C1 segment of cervical spinal cord (tissue), 14 donors: ENCODE measurements at places on chromosomes 12 and 14.

- no peak for DNase-seq
Measured at GRCh38 chr14:71491931-71492330, 440.3 kb upstream of the RGS6 start.

DNA sequence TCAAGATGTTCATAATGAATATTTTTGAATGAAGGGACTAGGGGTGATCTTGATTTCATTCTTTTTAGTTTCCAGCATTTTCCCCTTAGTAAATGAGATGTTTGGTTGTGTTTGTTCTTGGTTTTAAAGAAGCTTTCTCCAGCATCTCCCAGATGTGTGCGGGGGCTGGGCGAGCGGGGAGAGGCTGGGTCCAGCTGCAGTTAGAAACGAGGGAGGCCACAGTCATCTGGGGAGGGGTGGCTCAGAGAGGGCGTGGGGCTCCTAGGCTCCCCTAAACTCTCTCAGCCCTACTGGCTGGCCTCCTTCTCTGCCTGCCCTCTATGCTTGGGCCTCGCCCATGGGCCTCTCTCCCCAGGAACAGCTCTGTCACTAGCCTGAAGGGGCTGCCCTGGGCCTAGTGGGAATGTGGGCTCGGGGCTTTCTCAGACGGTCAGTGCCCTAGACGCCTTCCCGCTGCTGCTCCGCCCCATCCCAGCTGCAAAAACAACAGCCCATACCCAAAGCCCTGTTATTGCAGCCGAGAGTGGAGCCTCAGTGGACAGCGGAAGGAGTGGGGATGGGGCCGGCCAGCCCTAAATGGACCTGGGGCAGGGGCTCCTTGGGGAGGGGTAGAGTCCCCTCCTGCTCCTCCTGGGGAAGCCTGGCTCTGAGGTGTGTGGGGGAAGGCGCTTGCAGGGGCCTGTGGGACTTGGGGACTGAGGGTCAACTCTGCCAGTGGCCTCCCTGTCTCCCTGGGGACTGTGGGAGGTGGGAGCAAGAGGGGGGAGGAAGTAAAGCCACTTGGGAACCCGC lies 18.3 kb upstream of the EIF2B2 start:
- no peak for DNase-seq

DNA sequence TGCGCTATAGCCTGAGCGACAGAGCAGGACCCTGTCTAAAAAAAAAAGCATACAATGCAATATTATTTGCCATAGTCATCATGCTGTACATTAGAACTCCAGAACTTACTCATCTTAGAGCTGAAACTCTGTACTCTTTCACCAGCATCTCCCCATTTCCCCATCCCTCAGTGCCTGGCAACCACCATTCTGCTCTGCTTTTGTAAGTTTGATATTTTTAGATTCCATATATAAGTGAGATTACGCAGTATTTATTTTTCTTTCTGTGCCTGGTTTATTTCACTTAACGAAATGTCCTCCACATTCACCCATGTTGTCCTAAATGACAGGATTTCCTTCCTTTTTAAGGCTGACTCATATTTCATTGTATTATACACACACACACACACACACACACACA lies 121.8 kb downstream of the BBS10 start:
- no peak for DNase-seq

GRCh38 chr12:25469861-25470260 lies 83.2 kb downstream of the LMNTD1 start:
- no peak for DNase-seq

GRCh38 chr12:47938594-47938993 lies 24.8 kb upstream of the TMEM106C start:
- DNase-seq = no peak

DNA sequence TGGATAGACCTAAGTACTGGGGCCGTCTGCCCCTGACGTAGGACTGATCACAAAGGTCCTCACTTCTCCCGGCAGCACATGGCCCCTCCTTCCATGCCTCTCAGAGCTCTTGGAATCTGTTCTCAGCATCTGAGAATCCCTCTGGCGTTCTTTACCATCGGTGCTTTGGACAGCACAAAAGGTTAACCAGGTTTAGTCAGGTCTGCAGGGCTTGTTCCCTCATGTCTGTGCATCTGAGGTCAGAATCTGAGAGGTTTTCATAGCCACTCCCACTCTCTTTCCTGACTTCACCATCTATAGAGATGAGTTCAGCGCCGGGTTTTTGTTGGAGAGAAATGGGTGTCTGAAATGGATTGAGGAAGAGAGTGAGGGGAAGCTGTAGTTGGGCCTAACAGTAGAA lies 130.0 kb upstream of the ARHGAP5 start:
- DNase-seq = no peak

DNA sequence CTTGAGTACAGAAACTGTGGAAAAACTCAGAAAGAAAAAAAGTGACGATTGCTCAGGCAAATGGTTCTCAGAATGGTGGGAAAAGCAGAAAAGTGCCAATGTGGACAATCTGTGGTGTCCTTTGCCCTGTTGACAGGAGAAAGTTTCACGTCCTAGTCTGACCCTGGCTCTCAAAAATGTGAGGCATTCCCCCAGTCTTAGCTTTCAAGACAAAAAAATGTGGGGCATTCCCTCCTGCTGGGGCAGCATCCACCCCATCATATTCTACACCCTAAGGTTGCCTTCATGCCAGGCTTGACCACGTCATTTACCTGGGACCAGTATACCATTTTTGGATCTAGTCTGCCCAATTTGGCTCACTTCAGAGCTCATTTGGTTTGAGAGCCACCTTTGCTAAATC lies 20.7 kb upstream of the ANAPC7 start:
- DNase-seq = no peak

GRCh38 chr14:75909630-75910029 lies 72.2 kb downstream of the TGFB3 start:
- DNase-seq = no peak

- DNase-seq = no peak
Measured at GRCh38 chr12:111597831-111598636, 1.1 kb downstream of the ATXN2 start.

GRCh38 chr14:104316121-104316722 lies 177.8 kb downstream of the KIF26A start:
- DNase-seq = no peak

DNA sequence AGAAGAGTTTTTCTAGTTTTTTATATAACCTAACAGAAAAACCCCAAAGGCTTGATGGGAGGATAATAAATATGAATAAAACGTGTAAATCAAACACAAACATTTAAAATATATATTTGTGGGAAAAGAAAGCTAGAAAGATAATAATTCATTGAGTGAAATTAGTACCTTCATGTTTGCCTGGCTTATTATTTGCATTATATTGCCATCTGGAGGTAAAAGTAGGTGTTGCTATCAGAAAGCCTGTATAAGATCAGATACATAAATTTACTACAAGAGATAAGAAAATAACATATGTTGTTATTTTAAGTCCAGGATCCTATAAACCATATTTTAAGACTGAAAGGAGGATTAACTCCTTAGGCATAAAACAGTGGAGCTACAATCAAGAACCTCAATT lies 77.7 kb downstream of the NTS start:
- no peak for DNase-seq

- no peak for DNase-seq
Measured at GRCh38 chr12:77053259-77053658, 12.1 kb downstream of the E2F7 start.

- no peak for DNase-seq
Measured at GRCh38 chr14:96109596-96110355, 70.6 kb downstream of the C14orf132 start.

- no peak for DNase-seq
Measured at GRCh38 chr12:59134750-59135149, 214.4 kb upstream of the LRIG3 start.

GRCh38 chr12:54038871-54039414 lies 6.1 kb downstream of the HOXC5 start:
- DNase-seq = no peak

DNA sequence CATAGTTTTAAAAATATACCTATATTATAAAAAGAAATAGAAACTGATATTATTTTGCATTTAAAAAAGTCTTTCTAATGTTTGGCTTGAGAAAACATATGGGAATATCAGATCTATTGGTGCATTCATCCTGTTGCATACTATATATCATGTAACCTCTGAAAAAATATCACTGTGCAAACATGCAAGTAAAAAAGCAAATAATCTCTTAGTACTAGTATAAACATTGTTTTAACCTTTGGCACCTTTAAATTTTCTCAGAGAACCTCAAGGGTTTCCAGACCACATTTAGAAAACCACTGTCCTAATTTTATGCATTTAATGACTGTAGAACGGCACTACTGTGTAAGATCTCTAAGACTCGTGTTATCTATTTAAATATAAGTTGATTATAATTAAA lies 416.8 kb downstream of the LRFN5 start:
- DNase-seq = no peak

DNA sequence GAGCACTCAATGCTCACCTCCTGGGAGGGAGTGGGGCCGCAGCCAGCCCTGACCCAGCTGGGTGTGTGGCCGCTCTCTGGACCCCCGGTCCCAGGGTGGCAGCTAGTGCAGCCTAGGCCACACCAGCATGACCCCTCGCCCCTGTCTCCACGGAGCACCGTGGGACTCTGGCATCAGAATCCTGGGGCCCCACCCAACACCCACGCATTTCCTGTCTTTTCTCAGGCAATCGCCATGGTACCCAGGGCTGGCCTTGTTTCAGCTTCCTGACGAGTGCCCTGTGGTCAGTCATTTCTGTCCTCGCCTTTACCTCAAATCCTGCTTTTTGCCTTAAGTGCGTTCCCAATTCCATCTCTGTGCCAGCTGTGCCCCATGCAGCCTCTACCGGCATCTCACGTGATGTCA lies 15.9 kb downstream of the PACS2 start:
- no peak for DNase-seq

GRCh38 chr12:87820524-87821202 lies 208.5 kb downstream of the C12orf50 start:
- DNase-seq = no peak

- no peak for DNase-seq
Measured at GRCh38 chr12:117526757-117527478, 165.5 kb upstream of the NOS1 start.

DNA sequence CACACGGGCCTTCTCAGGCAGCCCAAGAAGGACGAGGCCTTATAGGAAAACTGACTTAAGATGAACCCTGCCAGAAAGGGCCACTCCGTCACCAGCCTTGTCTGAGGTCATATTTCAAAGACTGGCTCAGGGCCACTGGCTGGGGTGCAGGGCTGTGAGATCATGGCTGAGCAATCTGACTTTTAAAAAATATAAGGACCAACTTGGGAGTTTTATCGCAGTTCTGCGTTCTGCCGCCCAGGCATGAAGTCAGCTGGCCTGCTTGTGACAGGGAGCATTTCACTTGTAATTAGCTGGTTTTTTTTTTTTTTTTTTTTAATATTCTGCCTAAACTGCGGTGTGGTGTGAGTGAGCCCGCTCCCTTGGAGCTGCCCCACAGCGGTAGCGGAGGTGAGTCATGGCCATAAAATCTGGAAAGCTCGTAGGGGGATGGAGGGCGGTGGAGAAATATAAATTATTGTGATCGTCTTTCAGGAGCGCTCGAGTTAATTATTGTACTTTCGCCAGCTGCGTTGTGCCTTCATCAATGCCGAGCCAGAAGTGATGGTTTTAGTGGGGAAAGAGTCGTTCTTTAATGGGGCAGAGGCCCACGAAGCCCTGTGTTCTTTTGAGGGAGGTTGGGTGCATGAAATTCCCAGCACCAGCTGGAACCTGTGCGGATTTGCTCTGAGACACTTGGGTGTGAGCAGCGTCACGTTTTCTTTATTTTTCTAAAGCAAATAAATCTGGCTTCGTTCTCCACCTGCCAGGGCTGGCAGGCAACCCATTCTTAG lies 231.9 kb downstream of the C12orf75 start:
- DNase-seq = no peak

- DNase-seq = no peak
Measured at GRCh38 chr12:6574576-6575295, 6.6 kb upstream of the NOP2 start.

DNA sequence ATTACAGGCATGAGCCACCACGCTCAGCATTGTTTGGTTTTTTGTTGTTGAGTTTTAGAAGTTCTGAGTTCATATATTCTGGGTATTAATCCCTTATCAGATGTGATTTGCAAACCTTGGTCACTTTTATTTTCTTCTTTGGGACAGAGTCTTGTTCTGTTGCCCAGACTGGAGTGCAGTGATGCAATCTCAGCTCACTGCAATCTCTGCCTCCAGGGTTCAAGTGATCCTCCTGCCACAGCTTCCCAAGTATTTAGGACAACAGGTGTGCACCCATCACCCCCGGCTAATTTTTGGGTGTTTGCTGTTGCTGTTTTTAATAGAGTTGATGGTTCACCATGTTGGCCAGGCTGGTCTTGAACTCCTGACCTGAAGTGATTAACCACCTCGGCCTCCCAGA lies 11.8 kb downstream of the USP30 start:
- DNase-seq = no peak

- DNase-seq = no peak
Measured at GRCh38 chr12:10307630-10308029, at the start of gene KLRD1. Gene KLRD1 (plus strand): TSS chr12:10307870. CDS start chr12:10308078, 208 bp downstream.

GRCh38 chr12:104249017-104249416 lies 33.4 kb downstream of the TXNRD1 start:
- no peak for DNase-seq

DNA sequence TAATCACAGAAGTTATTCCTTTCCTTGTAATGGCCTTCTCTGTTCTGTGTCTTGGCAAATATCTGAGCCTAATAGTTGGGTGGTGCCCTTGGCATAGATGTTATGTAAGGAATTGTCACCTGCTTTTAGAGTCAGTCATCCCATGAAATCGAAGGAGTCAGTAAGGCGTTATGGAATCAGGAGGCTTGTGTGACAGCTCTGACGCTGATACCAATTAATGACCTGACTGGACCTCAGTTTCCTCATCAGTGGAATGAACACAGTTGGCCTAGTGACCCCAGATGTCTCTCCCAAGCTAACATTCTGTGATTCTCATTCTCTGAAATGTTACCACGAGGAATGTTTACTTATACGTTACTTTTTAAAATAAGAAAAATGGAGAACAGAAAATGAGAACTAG lies 32.1 kb downstream of the TXNRD1 start:
- no peak for DNase-seq

DNA sequence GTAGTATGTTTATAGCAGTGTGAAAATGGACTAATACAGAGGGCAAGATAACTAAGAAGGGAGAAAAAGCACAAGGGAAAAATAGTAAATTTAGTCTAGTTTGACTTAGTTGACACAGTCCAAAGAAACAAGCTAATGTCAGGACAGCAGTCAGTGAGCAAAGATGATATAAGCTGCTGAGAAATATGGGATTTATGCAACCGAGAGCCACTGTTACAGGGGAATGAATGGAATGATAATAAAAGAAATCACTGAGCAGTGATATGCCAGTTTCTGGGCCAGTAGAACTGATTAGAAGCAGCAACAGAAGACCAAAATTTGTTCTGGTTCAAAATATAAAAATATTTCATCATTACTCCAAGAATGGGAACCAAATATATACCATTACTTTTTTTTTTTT lies 60.1 kb downstream of the R3HDM2 start:
- no peak for DNase-seq

- DNase-seq = no peak
Measured at GRCh38 chr14:55274751-55275150, 3.5 kb downstream of the FBXO34 start.

- DNase-seq = no peak
Measured at GRCh38 chr12:3975652-3976051, 102.5 kb upstream of the PARP11 start.

DNA sequence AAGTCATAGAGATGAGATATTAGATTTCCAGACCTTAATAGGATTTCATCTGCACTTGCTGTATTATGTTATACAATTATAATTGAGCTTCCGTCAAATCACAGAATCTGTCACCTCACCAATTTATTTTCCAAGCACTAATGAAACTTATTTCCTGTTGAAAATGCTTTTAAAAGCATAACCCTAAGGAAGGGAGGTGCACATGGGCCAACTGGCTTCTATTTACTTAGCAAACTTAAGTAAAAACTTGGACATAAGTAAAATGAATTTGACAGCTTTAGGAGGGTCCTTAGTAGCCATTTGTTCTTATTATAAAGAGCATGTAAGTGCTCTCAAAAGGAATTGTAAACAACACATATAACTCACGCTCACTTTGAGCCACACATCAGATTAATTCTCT lies 462.2 kb upstream of the TMPO start:
- DNase-seq = no peak
